M059J (cell line): ENCODE measurements at places on chromosomes 7 and 10.

GRCh38 chr10:106399112-106399511, 765.4 kb downstream of the SORCS1 start:
- no peak for DNase-seq

DNA sequence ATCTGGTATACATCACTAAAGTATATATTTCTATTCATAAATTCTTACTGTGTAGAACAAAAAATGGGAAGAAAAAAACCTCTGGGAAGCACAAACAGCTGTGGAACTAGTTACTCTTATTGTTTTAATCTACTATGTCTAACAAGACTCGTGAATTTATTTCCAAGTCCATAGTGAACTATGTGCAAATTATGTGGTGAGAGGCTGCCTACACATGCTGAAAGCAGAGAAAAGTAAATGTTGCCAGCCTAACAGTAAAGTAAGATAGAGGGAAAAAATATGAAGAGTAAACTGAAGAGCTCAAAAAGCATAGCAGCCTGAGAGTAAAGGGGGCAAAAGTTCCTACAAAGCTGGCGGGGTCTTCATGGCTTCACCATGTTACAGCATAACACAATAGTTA, 3.0 kb downstream of the GDI2 start:
- no peak for DNase-seq

DNA sequence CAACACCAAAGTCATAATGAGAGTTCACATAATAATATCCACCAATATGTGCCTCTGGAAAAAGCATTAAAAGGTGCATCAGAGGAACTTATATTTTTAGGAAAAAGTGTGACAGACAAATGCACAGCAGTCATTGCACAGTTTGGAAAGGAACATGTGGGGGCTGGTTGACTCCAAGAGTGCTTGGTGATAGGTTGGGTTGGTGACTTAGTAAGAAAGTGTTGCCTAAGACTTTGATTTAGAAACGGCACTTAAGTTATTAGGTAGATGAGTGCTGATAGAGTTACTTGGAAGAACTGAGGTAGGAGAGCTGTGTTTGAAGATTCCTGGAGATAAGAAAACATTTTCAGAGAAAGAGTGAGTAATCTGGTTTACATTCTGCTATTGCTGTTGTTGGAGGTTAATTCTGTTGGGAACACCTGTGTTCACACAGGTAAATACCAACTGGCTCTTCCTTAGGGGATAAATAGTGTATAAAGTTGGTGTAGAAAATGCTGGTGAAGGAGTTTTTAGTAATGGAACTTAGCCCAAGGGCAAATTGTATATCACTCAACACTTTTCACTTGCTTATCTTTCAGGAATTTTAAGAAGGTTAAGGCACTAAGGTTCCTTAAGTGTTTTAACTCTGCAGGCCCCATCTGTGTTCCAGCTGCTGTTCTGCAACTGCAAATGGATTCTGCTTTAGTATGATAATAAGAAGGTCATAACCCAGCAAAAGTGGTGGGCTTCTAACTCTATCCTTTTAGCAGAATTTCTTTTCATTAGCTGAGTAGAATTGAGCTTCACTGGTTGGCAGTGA, 196.1 kb downstream of the NSUN6 start:
- DNase-seq: no peak

DNA sequence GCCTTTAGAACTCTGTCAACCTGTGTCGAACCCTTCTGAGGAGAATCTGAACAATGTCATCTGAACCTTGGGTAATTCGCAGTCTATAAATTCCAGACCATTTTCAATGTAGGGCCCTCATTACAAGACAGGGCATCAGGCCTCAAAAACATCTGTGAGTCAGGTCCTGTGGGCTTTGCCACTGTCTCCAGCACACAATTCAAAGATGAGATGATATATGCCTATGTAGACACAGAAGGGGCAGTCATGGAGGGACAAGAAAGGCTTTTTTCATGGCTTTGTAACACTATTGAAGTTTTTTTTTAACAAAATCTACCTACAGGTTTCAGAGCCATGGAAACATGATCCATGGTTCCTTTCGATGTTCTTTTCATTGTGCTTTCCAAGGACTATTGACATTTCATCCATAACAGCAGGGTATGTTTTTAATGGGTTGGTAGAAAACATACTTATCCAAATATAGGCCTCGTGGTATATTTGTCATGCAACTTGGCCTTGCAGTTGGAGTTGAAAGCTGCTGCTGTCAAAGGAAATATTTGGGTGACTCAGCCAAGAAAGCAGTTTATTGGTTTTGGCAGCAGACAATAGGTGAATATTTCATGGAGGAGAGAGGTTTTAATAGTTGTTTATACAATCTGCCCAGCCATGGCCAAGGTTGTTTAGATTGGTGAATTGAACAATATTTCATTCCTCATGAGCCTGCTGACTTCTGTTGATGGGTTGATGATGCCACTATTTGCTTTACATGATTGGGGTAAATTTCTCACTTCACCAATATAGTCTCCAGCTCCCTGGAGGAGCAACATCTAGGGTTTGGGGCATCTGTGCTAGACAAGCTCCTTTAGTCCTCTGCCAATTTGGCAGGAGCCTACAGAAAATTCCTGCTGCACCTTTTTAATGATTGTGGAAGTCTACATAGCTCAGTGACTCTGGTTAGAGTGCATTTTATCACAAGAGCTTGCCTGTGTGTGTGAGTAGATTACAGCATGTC, 158.4 kb upstream of the TMEM72 start:
- peak; percentile 99 for DNase-seq

GRCh38 chr10:116444527-116445142, 17.0 kb downstream of the PNLIPRP3 start:
- peak; percentile 8 for DNase-seq

- DNase-seq: no peak
Measured at GRCh38 chr7:140333223-140333622, 65.1 kb downstream of the SLC37A3 start.

GRCh38 chr7:20310963-20311742, 19.5 kb upstream of the ITGB8 start:
- peak; percentile 81 for DNase-seq

- no peak for DNase-seq
Measured at GRCh38 chr7:156592155-156592884, 48.3 kb upstream of the RNF32 start.

GRCh38 chr10:78377356-78377755, 343.7 kb downstream of the RPS24 start:
- DNase-seq: peak; percentile 31

DNA sequence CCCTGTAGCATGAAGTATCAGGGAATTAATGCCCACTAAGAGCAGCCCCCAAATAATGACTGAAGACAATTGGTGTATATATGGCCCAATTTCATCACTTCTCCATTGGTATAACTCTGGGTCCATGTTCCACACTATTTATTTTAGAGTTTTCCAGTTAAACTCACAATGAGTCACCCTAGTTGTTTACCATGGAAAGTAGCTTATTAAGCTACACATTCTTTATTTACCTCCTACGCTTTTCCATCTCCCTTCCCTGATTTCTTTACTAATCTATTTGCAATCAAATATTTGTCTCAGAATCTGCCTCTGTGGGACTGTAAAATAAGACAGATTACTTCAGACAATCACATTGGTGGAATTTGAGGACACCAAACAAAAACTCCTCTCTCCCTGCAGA, 655.6 kb downstream of the SORCS1 start:
- DNase-seq: no peak

- DNase-seq: peak; percentile 19
Measured at GRCh38 chr10:14302035-14302434, 28.7 kb downstream of the FRMD4A start.
